Progenitor cell of endocrine pancreas (in vitro differentiated cells): ENCODE measurements at places on chromosomes 2 and 18. TPM values are rescaled to one million over a fixed set of nuclear protein-coding genes. Genes with fewer than 3 reads are reported as not detected.

DNA sequence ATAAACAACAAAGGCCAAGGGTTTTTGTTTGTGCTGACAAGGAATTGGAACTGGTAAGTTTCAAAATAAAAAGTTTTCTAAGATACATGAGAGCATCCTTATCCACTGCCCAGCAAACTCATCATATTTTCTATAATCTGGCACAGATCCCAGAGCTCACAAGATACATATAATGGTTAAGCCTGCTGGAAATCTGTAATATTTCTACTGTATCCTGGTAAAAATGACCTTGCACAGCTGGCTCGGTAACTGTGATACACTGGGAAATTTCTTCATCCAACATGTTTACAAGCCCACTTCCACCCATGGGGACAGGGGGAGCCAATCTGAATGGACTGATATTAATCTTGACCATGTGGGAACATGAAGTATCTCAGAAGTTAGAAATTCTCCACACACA is 425.4 kb upstream of the MMADHC start:
- no peaks in the 10 kb centered on the region for H3K27me3 ChIP-seq
- no peak overlapping the region for H3K4me3 ChIP-seq
- DNase-seq, result no peak
- no peaks in the 10 kb centered on the region for H3K4me1 ChIP-seq
- H3K27ac ChIP-seq, result no peak overlapping the region
- H3K36me3 ChIP-seq, result no peaks in the 10 kb centered on the region

CBLN2 gene
- 0.18 and 0.38 TPM in 2 replicates for total RNA-seq

DNA sequence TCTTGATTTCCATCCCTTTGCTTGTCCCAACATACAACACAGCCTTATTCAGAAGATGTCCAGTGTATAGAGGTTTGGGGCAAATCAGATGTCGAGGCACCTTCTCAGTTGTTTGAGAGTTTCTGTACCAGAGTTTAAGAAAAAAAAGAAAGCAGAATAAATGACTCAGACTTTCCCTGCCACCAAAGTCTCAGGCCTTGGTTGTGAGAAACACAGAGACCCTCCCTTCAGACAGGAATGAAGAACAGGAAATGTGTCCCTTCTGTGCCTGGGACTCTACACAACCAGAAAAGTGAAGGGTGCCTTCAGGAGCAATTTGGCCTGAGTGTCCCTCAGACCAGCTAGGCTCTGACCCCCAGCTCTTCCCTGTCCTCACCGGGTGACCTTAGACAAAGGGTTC is 37.3 kb upstream of the REL start:
- H3K27me3 ChIP-seq, result no peaks in the 10 kb centered on the region
- H3K27ac ChIP-seq, result no peak overlapping the region
- no peak for DNase-seq

CASP10 gene
- total RNA-seq, result 9.0 and 9.9 TPM in 2 replicates

GRCh38 chr18:46042571-46043123 is 29.4 kb downstream of the PSTPIP2 start:
- H3K36me3 ChIP-seq, result no peaks in the 10 kb centered on the region
- H3K4me3 ChIP-seq, result no peak overlapping the region
- no peak overlapping the region for H3K27ac ChIP-seq
- peaks cover 3% of the 10 kb centered on the region for H3K4me1 ChIP-seq
- DNase-seq, result no peak

ANTXR1 gene
- total RNA-seq, result 73.4 and 77.4 TPM in 2 replicates

DNA sequence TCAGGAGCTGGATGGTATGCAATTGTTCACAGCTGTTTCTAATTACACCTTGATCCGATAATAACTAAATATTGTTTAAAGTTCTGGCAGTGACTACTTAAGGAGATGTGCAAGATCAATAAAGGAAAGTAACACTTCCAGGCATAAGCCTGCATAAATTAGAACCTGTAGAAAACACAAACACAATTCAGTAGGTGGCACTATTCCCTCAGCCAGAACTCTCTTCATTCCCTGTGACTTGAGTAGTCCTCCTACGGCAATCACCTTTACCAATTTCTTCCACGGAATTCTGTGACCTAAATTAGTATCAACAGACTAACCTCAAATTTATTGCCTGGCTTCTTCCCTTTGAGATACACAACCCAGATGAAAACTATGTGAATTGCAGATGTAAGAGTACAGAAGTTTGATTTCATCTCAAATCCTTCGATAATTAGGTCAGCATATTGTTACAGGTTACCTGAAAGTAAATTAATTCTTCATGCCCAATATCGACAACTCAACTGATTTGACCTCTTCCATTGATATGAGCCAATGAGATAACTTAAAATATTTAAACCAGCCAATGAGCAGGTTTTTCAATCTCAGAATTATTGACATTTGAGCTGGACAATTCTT is 137.8 kb downstream of the PID1 start:
- no peaks in the 10 kb centered on the region for H3K36me3 ChIP-seq
- peaks cover 9% of the 10 kb centered on the region for H3K4me1 ChIP-seq
- H3K4me3 ChIP-seq, result no peak overlapping the region
- H3K27me3 ChIP-seq, result peaks cover 5% of the 10 kb centered on the region
- no peak overlapping the region for H3K27ac ChIP-seq

GTF3C2 gene
- total RNA-seq, result 98.0 and 106 TPM in 2 replicates

DNA sequence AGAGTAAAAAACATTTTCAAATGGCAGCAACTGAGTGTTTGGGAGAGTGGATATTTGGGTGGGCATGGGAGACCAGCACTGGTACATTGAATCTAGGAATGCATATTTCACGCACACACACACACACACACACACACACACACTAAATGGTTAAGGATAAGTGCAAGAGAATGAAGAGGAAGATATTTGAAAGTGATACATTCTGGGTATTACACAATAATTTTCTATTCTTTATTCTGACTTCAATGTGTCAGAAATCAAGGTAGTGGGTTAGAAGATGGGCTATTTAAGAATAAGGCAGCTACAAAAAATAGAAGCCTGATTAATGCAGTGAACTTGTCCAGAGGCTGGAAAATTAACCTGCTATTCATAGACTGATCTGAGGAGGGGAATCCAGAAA is 577.0 kb downstream of the TMEM182 start:
- H3K36me3 ChIP-seq, result no peaks in the 10 kb centered on the region
- H3K27me3 ChIP-seq, result no peaks in the 10 kb centered on the region
- no peak for DNase-seq
- H3K27ac ChIP-seq, result no peak overlapping the region
- H3K4me3 ChIP-seq, result no peak overlapping the region

ALK gene
- 0.11 TPM in 1 of 2 replicates, not detected in the other for total RNA-seq
